Stomach (tissue), 19 donors: ENCODE measurements at places on chromosomes 5 and 9.

DNA sequence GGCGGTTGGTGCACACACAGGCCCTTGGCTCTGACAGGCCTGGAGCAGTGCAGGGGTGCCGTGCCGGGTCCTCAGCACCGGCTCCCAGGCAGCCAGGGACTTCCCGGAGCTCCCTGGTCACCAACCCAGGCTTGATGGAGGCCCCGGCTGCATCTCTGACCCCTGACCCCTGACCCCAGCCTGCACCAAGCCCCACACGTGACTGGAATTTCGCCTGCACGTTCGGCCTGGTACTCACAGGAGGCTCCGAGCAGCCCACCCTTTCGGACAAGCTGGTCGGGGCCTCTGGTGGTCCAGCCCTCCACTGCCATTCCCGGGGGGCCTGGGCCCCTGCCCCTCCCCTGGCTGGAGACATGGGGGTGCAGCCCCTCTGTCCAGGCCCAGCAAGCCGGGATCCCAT, 25.4 kb upstream of the UBAC1 start:
- no peak for DNase-seq

- DNase-seq = no peak
Measured at GRCh38 chr5:6603643-6604042, 29.2 kb downstream of the NSUN2 start.

DNA sequence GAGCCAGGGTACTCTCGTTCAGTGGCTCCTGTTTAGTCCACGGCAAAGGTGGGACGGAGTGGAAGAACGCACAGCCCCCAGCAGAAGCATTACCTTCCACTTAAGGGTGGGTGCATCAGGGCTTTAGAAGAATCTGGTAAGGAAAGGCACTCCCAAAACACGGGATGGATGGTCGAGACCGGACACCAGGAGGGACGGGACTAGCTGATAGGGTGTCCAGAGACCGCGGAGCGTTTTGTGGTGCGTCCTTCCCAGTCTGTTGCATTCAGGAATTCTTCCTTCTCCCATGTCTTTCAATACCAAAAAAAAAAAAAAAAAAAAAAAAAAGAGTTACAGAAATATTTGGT, 545 bp upstream of the CTSV start:
- peak; percentile 31 for DNase-seq

DNA sequence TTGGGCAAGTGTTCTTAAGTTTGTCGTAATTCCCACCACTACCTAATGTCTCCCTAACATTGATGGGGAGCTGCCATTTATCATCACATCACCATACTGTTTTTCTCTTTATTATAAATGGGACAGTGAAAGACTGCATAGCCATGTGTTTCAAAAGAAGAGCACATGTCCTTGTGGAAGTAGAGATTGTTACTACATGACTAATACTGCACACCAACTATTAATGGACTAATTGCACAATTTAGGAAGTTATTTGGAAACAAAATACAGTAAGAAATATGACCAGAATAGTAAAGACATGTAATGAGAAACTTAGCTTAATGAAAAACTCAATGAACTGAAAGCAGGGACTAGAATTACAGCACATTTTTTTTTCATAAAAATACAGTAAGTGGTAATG, 12.0 kb upstream of the ELOVL7 start:
- no peak for DNase-seq

DNA sequence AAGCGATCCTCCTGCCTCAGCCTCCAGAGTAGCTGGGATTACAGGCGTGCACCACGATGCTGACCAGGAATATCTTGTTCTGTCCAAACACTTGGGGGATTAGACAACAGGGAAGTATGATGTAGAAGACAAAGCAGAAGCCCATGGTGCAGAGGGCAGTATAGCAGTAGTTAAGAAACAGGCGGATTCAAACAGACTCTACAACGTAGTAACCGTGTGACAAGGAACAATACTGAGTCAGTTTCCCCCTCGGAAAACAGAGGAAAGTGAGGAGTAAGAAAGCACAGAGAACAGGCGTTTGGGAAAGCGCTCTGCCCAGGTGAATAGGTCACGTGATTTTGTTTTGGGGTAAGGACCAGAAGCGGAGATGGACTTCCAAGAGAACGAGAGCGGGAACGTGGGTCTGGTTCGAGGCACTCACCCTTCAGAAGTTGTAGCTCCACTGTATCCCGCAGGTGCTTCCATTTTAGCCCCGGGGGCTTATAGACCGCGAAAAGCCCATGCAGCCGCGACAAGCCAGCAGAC, 306 bp downstream of the TRUB2 start:
- DNase-seq = no peak

GRCh38 chr9:84485539-84485938, 145.0 kb upstream of the SLC28A3 start:
- DNase-seq = no peak

DNA sequence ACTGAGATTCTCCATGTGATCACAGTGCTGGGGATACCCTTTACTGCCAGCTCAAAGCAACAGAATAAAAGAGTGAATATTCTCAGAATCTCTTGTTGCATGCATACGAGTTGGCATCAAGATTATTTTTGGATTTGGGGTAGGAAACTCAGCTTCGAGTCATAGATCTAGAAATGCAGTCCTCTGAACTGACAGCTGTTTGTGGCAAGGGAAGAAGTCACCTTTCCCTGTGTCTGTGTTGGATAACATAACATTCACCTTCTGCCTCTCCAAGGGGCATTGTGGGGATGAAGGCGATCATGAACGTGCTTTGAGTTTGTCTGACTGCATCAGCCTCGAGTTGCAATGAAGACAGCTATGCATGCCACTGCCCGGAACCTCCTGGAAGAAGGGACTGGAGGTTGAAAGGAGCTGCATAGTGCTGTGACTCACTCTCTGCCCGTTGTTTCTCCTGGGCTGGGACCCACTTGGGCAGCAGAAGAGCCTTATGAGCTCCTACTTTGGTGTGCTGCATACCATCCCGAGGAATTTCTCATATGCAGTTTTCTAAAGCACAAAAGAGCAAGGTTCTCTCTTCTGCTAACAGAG, 231.7 kb downstream of the ARHGAP26 start:
- DNase-seq = no peak

GRCh38 chr9:71790296-71790695, 22.0 kb upstream of the CEMIP2 start:
- no peak for DNase-seq

- DNase-seq = no peak
Measured at GRCh38 chr5:10661401-10661800, 97.5 kb downstream of the ANKRD33B start.

GRCh38 chr5:59789894-59790293, 103.6 kb downstream of the PDE4D start:
- no peak for DNase-seq

DNA sequence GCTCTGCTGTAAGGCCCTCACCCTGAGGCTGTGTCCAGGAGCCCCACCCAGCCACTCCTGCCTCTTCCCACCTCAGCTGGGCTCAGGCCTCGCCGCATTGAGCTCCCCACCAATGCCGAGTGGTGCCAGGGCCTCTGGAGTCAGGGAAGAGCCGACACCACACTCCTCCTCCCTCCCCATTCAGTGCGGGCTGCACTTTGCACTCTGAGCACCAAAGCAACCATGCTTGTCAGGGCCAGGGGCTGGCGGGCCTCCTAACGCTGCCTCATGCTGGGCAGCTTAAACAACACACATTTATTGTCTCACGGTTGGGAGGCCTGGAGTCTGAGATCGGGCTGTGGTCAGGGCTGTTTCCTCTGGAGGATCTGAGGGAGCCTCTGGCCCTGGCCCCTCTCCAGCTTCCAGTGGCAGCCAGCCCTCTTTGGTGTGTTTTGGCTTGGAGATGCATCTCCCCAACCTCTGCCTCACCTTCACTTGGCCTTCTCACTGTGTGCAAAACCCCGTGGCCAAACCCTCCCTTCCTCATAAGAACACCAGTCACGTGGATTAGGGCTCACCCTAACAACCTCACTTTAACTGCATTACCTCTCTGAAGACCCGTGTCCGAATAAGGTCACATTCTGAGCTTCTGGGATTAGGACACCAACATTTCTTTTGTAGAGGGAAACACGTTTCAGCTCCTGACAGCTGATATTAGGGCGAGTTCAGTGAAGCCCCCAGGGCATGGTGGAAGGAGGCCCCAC, 157.8 kb downstream of the MED10 start:
- peak; percentile 20 for DNase-seq

DNA sequence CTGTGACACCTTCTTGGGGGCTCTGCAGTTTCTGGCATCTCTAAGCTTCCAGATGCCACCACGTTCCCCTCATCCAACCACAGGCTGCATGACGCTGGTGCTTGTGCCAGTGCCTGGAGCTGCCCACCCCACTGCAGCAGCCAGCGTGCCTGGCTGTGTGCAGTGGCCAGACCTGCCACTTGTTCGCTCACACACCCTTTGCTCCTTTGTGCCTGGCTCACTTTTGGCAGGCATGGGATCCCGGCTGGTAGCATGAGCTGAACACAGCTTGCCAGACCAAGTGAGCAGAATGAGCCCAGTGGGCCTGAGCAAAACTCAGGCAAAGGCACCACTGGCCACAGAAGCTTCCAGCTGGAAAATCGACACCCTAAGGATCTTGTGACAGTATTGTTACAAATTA, 562.9 kb upstream of the ACO1 start:
- no peak for DNase-seq

- DNase-seq = no peak
Measured at GRCh38 chr9:10050016-10050415, 562.8 kb downstream of the PTPRD start.

GRCh38 chr5:155299386-155300005, 285.9 kb downstream of the KIF4B start:
- no peak for DNase-seq

DNA sequence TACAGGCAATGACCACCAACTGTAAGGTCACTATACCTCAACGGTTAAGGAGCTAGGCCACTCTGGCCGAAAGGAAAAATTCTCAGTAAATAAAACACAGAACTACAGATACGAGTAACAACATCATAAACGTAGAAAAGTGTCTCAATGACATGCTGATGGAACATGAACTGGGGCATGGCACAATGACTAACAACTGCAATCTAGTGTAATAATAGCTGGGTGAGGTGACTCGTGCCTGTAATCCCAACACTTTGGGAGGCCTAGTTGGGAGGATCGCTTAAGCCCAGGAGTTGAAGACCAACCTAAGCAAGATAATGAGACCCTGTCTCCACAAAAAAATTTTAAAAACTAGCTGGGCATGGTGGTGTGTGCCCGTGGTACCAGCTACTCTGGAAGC, 9.8 kb upstream of the RAPGEF6 start:
- no peak for DNase-seq

GRCh38 chr5:57598756-57599155, 116.1 kb upstream of the ACTBL2 start:
- DNase-seq = no peak

- DNase-seq = peak; percentile 26
Measured at GRCh38 chr9:127166651-127167524, 44.5 kb upstream of the ANGPTL2 start.

DNA sequence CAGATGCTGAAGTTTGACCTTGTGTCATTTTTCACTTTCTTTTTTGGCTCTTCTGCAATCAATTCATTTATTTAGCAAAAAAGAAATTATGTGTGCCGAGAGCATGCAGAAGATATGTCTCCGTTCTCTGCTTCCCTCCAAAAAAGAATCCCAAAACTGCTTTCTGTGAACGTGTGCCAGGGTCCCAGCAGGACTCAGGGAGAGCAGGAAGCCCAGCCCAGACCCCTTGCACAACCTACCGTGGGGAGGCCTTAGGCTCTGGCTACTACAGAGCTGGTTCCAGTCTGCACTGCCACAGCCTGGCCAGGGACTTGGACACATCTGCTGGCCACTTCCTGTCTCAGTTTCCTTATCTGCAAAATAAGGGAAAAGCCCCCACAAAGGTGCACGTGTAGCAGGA, 2.4 kb downstream of the FGFR4 start:
- no peak for DNase-seq

DNA sequence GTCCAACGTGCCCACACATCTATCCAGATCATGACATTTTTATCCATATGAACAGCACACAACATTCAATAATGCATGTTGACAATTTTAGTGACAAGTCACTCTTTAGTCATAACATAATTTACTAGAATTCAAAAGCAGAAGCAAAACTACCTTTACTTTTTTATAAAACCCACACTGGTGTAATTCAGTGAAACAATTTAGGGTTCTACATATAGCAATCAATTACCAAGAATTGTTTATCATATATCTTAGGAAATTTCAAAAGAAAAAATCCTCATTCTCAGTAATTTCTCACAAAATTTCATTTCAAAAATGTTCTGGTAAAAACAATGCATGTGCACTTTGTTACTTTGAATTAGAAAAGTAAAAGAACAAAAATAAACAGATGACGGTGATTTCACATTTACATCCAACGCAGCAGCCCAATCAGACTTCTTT, 12.6 kb downstream of the AUH start:
- no peak for DNase-seq
